ENCODE measurements at places on chromosomes 11 and 22.
A peak's percentile ranks its signal among the peaks of the same experiment; 100 is the strongest.

DNA sequence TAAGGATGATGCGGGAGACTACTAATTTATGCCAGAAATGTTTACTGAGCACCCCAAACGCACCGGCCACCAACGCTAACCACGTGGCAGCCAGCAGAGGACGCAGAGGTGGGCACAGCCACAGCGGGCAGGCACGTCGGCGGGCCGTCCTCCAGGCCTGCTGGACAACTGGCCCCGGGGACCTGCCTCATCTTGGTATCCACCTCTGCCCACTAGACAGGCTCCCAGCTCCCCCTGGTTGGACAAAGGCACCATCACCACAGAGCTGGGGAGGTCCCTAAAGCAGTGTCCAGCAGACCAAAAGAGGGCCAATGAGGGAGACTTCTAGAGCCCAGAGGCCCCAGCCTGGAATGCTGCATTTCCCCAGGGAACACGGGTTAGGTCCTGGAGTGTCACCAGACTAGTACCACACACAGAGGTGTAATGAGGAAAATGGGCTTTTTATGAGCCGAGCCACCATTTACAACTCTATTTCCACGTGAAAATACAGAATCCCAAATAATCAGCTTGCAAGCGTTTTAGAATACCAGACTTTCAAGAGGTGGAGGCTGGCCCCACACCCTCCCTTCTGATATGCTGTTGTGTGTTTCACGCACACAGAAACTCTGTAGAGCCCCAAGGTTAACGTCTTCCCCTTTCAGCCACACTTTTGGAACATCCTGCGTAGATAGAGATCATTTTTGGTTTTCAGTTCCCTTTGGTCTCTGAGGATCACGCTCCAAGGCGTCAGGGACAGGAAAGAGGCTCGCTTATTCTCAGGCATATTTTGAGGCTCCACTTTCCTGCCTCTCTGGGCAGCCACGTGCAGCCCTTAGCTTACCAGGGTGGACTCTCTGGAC is 23.7 kb upstream of the BID start:
- DNase-seq = peak; percentile 72
- peak overlapping the region; percentile 6 for H3K4me3 ChIP-seq
- H3K36me3 ChIP-seq = peaks cover 14% of the 10 kb centered on the region

GRCh38 chr11:77198440-77198849 is 70.4 kb downstream of the MYO7A start:
- no peaks in the 10 kb centered on the region for H3K36me3 ChIP-seq
- H3K27me3 ChIP-seq = peaks cover 5% of the 10 kb centered on the region
- H3K4me3 ChIP-seq = no peak overlapping the region
- H3K4me1 ChIP-seq = peaks cover 5% of the 10 kb centered on the region

- no peak overlapping the region for H3K27ac ChIP-seq
- H3K27me3 ChIP-seq = peaks cover 27% of the 10 kb centered on the region
- DNase-seq = no peak
Observed at GRCh38 chr11:129374993-129375750, 476 bp upstream of the BARX2 start.

DNA sequence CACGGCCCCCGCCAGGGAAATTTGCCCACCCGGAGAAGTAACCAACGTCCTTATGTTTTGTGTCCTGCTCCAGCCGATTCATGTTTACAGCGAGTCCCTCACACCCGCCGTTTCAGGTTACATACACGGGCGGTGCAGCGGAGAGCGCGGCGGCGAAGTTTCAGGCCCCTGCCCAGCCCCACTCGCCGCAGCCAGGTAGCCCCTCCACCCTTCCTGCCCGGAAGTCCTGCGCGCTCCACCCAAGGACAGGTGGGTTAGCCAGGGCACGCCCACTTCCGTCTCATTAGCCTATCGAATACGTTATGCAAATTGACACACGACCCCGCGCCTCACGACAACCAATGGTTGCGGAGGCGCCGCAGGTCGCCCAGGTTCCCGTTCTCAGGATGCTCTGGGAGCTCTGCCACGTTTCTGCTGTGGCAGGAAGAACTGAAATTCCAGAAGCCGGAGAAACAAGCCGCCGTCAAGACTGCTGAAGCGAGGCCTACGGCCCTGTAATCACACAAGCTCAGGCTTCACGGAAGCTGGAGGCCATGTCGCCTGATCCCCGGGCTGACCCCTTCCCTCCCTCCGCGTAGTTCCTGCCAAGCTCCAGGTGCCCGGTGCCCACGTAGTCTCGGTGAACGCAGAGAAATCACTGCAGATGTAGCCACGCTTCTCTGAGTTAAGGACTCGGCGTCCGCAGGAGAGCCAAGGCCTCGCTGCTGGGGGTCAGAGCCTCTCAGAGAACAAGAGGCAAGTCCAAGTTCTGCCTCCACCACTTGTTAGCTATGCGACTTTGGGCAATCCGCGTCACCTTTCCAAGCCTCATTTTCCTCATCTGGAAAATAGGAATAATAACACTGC is 22.4 kb upstream of the MYH9 start:
- no peaks in the 10 kb centered on the region for H3K27me3 ChIP-seq
- peak; percentile 49 for DNase-seq
- peak overlapping the region; percentile 76 for H3K27ac ChIP-seq
- peak overlapping the region; percentile 80 for H3K4me3 ChIP-seq

GRCh38 chr11:1942558-1943260 is 4.4 kb upstream of the MRPL23 start:
- no peak overlapping the region for H3K27ac ChIP-seq
- no peaks in the 10 kb centered on the region for H3K27me3 ChIP-seq
- no peaks in the 10 kb centered on the region for H3K36me3 ChIP-seq
- DNase-seq = peak; percentile 8
- peaks cover 2% of the 10 kb centered on the region for H3K4me1 ChIP-seq

GRCh38 chr22:20054034-20054427 is 26.0 kb upstream of the DGCR8 start:
- H3K27me3 ChIP-seq = no peaks in the 10 kb centered on the region
- H3K4me1 ChIP-seq = peaks cover 4% of the 10 kb centered on the region
- H3K36me3 ChIP-seq = peaks cover 23% of the 10 kb centered on the region
- no peak overlapping the region for H3K27ac ChIP-seq

DNA sequence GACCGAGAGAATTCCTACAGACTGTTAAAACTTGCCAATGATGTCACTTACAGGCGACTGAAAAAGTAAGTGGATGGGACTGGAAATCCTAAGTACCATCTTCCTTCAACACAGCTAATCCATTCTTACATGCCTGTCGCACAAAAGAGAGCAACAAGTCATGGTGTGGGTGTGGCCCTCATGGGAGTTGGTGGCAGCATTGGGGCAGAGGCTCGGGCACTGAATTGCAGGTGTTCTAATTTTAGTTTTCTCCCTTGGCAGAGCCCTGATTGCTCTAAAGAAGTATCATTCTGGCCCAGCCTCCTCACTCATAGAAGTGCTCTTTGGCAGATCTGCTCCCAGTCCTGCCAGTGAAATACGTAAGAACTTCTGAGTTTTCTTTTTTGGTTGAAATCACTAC is 4.6 kb downstream of the IGHMBP2 start:
- DNase-seq = no peak
- H3K4me3 ChIP-seq = no peak overlapping the region
- no peak overlapping the region for H3K27ac ChIP-seq
- no peaks in the 10 kb centered on the region for H3K27me3 ChIP-seq

- peaks cover 3% of the 10 kb centered on the region for H3K4me1 ChIP-seq
- DNase-seq = no peak
- no peaks in the 10 kb centered on the region for H3K27me3 ChIP-seq
- no peak overlapping the region for H3K4me3 ChIP-seq
Observed at GRCh38 chr11:123505546-123506299, 75.7 kb downstream of the GRAMD1B start.

DNA sequence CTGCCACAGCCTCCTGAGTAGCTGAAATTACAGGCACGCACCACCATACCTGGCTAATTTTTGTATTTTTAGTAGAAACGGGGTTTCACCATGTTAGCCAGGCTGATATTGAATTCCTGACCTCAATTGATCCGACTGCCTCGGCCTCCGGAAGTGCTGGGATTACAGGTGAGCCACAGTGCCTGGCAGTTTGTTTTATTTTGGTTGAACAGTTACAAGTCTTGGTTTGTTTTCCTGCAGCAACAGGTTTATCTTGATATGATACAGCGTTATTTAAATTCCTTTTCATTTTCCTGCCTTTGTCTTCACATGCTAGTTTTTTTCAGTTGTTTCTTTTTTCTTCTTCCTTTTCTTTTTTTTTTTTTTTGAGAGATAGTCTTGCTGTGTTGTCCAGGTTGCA is 4.0 kb upstream of the SLC3A2 start:
- DNase-seq = no peak
- peak overlapping the region; percentile 23 for H3K27ac ChIP-seq
- H3K4me1 ChIP-seq = peaks cover 10% of the 10 kb centered on the region
- no peak overlapping the region for H3K4me3 ChIP-seq
- peaks cover 2% of the 10 kb centered on the region for H3K36me3 ChIP-seq

DNA sequence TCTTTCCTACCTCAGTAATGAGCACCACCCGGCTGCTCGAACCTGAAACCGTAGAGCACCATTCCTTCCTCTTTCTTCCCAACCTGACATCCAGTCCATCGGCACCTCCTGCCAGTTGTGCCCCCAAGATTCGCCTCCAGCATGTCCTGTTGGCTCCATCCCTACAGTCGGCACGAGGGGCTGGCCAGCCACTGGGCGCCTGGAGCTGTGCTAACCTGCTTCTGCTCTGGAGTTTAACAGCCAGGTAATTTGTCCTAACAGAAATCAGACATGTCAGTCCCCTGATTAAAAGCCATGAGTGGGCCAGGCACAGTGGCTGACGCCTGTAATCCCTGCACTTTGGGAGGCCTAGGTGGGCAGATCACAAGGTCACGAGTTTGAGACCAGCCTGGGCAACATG is 16.8 kb downstream of the FDX1 start:
- DNase-seq = no peak
- peaks cover 28% of the 10 kb centered on the region for H3K36me3 ChIP-seq
- H3K4me1 ChIP-seq = peaks cover 10% of the 10 kb centered on the region
- no peaks in the 10 kb centered on the region for H3K27me3 ChIP-seq
- no peak overlapping the region for H3K4me3 ChIP-seq

GRCh38 chr11:74232311-74232950 is 61.3 kb downstream of the PPME1 start:
- peaks cover 6% of the 10 kb centered on the region for H3K36me3 ChIP-seq
- H3K27me3 ChIP-seq = no peaks in the 10 kb centered on the region
- H3K4me3 ChIP-seq = no peak overlapping the region
- no peak for DNase-seq
- no peak overlapping the region for H3K27ac ChIP-seq

DNA sequence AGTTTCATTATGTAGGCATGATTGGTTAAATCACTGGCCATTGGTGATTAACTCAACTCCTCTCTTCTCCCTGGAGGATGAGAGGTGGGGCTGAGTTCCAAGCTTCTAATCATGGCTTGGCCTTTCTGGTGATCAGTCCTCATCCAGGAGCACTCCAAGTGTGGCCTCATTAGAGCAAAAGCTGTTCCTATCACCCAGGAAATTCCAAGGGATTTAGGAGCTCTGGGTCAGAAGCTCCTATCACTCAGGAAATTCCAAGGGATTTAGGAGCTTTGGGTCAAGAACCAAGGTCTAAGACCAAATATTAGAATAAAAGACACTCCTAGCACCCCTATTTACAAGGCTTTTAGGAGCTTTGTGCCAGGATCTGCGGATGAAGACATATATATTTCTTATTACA is 168.0 kb upstream of the BDNF start:
- H3K4me3 ChIP-seq = no peak overlapping the region
- no peaks in the 10 kb centered on the region for H3K36me3 ChIP-seq
- peaks cover 4% of the 10 kb centered on the region for H3K27me3 ChIP-seq
- no peak overlapping the region for H3K27ac ChIP-seq

DNA sequence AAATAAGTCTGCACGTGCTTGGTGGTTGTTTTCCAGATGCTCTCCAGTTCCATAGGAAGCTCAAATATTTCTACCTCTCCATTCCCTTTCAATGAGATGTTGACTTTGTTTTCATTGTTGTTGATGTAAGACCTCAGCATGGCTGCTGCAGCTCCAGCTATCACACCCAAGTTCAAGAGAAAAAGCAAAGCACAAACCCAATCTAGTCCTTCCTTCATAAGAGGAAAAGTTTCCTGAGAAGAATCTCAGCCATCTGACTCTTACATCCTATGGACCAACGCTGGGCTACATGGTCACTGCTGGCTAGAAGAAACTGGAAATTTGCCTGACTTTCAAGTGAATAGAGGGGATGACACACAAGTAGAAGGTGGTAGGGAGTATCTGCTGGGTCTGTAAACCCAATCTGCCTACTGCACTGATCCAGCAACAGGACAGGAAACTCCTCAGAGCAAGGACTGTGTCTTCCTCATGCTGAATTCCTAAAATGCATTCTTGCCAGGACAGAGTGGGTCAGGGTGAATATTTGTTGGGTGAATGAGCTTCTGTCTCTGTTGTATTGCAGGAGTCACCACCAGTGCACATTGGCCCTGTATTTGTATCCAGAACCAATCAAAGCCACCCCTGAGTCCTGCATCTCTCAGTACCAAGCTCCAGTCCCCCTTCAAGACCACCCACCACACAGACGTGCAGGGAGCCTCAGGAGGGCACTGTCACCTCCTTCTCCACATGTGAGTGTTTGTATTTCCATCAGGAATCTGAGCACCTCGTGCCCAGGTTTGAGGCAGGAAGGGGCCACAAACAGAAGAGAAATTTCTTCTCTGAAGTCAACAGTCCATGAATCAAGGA is 118.0 kb upstream of the IGLL5 start:
- peaks cover 14% of the 10 kb centered on the region for H3K27me3 ChIP-seq
- peaks cover 18% of the 10 kb centered on the region for H3K4me1 ChIP-seq
- no peak for DNase-seq
- no peak overlapping the region for H3K4me3 ChIP-seq
- no peaks in the 10 kb centered on the region for H3K36me3 ChIP-seq

DNA sequence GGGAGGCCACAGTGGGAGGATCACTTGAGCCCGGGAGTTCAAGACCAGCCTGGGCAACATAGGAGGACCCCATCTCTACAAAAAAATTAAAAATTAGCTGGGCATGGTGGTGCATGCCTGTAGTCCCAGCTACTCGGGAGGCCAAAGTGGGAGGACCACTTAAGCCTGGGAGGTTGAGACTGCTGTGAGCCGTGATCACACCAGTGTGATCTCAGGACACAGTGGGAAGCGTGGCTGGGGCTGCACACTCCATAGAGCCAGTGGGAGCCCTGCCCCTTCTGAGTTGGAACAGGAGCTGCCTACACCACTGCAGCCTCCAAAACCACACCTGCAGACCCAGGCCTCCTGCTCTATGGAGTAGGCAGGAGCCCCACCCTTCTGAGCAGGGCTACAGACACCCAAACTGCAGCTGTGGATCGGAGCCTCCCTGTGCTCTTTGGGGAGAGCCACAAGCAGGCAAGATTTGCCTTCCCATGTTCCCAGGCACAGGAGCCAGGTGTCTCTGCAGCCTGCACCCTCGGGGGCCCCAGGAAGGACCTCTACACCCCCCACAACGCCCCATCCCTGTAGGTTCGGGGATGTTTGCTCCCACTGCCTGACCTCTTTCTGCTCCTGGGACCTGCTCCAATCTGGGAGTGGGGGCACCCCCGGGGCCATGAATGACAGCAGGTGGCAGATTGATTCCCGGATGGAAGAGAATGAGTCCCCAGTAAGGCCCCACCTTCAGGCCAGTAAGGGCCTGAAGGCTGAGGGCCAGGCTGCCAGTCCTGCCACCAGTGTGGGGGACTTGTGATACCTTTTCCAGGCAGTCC is 245.4 kb downstream of the BUD13 start:
- no peak overlapping the region for H3K4me3 ChIP-seq
- peaks cover 2% of the 10 kb centered on the region for H3K4me1 ChIP-seq
- peaks cover 5% of the 10 kb centered on the region for H3K36me3 ChIP-seq
- H3K27ac ChIP-seq = no peak overlapping the region
- DNase-seq = no peak
